ENCODE measurements at places on chromosomes 7 and 10.

GRCh38 chr7:95407751-95408150 lies 11.6 kb upstream of the PON3 start:
- DNase-seq: no peak

DNA sequence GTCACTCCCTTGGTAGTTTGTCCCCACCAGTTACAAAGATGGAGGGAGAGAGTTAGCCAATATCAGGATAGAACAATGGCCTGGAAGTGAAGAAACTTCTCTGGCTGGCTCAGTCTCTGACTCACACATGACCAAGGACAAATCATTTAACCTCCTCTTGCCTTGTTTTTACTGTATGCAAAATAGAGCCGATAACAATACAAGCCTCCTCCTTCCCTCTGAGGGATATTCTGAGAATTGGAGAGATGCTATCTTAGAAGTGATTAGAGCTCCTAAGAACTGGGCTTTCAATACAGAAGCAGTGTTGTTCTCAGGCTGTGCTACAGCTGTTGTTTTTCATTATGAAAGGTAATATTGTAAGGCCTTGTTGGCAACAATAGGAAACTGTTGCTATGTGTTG lies 87.7 kb upstream of the EGR2 start:
- DNase-seq: no peak

- no peak for DNase-seq
Observed at GRCh38 chr7:93366816-93367215, 134.7 kb downstream of the VPS50 start.

- peak; percentile 60 for DNase-seq
Observed at GRCh38 chr7:23680414-23681405, 711 bp downstream of the FAM221A start.

DNA sequence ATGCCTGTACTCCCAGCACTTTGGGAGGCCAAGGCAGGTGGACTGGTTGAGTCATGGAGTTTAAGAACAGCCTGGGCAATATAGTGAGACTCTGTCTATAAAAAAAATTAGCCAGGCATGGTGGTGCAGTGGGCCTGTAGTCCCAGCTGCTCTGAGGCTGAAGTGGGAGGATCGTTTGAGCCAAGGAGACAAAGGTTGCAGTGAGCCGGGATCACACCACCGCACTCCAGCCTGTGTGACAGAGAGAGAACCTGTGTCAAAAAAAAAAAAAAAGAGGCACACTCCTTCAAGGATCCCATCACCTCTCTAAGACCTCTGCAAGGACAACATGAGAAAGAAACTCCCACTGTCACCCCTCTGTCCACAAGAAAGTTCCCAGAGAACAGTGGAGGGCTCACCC lies 4.4 kb downstream of the NAT16 start:
- no peak for DNase-seq

DNA sequence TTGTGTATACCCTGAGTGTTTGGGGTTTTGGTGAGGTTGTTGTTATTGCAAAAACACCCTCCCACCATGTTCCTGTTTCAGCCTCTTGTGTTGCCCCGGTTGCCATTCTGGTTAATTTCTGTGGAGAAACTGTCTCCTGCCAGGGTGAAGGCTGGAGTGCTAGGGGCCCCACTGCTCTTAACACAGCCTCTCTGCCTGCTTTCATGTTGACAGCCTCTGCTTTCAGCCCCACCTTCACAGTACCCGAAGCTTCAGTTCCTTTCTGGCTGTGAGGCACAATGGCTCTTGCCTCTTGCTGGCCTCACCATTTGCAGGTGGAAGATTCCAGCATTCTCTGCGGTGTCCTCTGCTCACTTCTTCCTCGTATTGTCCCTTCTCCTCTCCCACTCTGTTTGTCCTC lies 19.2 kb downstream of the SLC18A2 start:
- DNase-seq: no peak

DNA sequence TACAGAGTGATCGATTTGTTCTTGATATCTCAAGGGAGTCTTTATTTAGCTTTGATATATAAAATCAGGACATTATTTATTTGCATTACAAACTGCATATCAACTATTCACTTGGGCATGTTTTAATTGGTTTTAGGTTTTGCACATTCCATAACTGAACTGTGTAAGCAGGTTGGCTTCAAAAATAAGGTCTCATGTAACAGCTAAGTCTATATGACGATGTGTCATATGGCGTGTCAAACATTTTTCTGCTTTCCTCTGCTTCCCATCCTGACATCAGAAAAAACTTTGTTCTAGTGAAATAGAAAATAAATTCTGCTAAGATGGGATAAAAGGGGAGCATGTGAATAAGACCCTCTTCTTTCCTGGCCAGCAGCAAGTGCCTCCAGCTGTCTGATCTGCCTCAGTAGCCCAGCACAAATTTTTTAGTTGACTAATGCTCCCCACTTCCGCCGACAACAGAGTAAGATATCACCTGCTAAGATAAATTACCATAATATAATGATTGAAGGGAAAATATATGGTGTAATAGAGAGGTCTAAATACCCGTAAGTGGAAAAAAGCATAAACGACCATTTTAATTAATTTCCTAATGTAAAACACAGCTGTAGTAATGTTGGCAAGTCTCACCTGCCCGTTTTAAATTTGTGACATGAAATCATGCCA lies 180.5 kb downstream of the TAX1BP1 start:
- DNase-seq: no peak

GRCh38 chr7:83837683-83838082 lies 188.7 kb upstream of the SEMA3E start:
- no peak for DNase-seq

DNA sequence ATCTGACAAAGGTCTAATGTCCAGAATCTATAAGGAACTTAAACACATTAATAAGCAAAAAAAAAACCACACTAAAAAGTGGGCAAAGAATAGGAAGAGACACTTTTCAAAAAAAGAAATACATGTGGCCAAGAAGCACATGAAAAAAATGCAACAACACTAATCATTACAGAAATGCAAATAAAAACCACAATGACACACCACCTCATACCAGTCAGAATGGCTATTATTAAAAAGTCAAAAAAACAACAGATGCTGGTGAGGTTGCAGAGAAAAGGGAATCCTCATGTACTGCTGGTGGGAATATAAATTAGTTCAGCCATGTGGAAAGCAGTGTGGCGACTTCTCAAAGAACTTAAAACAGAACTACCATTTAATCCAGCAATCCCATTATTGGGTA lies 119.0 kb downstream of the LMBR1 start:
- no peak for DNase-seq

DNA sequence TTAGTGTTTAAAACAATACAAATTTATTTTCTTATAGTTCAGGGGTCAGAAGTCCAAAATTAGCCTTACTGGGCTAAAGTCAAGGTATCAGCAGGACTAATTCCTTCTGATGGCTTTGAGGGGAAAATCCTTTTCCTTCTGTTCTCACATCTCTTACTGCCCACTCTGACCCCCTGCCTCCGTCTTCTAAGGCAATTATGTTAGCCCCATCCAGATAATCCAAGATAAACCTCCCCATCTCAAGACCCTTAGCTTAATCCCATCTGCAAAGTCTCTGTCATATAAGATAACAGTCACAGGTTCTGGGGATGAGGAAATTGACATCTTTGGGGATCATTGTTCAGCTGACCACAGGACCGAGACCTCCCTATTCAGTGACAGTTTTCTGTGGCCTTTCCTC lies 22.3 kb downstream of the MACROH2A2 start:
- no peak for DNase-seq

DNA sequence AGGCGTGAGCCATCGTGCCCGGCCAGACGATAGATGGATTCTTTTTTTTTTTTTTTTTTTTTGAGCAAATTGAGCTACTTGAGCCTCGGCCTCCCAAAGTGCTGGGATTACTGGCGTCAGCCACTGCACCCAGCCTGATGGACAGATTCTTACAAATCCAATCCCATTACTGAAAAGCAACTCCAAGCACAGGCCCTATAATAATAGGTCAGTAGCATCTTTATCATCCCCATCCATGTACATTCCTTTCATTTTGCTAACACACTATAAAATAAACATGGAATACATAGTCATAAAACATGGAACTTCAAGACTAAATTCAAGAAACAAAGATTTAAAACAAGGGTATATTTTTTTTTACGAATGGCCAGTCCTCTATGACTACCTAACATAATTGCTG lies 16.0 kb upstream of the RSBN1L start:
- DNase-seq: no peak

GRCh38 chr7:39623732-39624441 lies 515 bp downstream of the RALA start:
- DNase-seq: no peak

DNA sequence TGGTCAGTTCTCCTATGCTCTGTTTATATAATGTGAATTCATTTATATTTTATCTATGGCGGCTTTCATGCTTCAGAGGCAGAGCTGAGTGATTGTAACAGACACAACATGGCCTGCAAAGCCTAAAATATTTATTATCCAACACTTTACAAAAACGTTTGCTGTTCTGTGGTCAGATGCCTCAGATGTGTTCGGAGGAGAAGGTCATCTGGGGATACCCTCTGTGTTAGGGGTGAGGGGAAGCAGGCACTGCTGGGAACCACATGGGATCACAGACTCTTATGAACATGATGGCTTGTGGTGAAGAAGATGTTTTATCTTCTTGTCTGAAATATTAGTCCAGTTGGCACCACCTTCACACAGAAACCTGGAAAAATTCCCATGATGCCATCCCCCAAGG lies 203.4 kb downstream of the PHTF2 start:
- DNase-seq: no peak

DNA sequence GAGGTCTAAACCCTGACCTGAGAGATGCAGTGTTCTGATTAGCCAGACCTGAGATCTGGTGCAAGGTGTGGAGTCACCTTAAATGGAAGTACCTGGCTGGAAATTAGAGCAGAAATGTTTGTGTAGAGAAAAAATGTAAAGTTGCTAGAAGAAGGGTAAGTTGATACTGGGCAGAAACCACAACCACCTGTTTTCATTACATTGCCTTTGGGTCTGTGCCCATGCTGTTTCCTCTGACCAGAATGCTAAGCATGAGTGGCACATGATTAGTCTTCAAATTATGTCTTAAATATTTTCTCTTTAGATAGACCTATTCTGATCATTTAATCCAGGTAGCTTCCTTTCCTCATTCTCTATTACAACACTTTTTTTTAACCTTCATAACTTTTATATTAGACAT lies 69.0 kb downstream of the CASD1 start:
- DNase-seq: no peak

DNA sequence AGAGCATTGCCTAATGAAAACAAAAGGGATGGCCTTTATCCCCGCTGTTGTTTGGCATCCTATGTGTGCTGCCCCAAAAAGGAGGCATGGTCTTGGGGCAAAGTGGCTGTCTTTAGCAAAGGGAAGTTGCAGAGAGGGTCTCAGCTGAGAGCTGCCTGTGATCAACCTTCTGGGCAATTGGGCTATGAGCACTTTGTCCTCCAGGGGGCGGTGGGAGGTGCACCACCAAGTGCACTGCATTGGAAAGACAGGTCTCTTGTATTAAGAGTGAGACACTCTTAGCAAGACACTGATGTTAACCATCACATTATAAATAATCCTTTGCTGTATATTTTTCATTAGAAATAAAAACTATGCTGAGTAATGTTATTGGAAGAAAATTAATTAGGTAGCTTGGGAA lies 314.8 kb downstream of the POM121L12 start:
- DNase-seq: no peak

DNA sequence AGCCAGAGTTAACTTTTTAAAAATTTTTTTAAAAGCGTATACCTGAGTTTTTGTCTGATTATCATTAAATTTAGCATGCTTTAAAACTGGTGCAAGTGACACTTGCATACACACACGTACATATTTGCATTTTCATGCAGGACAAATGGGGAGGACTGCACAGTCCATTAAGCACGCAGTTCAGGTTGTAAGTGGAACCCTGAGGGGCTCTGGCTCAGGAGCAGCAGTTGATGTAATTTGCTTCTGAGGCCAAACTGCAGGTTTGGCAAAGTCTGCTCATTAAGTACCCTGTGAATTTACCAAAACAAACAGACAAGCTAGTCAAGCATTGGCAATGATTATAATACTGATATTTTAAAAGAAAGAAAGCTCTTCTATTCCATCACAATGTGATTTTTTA lies 215.8 kb upstream of the PFKP start:
- DNase-seq: no peak

DNA sequence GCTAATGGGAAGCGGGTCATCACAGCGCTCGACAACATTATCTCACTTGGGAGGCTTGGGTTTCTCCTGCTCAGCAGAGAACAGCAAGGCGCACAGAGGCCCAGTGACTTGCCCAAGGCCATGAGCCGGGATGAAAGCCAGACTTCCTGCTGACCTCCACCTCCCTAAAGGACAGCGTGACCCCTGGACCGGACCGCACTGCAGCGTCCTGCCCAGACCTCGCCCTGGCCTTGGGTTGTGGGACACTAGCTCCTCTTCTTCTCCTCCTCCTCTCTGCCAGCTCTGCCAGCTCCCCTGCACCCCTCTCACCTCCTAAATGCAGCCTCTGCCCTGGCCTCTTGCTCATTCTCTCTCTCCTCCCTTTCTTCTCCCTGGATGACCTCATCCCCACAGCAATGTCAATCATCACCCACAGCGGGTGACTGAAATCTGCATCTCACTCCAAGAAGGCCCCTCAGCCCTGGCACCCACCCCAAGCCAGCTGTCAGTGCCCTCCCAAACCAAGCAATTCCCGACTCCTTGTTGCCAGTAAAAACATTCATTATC lies 19.4 kb downstream of the SPOCK2 start:
- DNase-seq: no peak

GRCh38 chr10:103854265-103854685 lies 1.1 kb downstream of the SH3PXD2A start:
- DNase-seq: no peak

DNA sequence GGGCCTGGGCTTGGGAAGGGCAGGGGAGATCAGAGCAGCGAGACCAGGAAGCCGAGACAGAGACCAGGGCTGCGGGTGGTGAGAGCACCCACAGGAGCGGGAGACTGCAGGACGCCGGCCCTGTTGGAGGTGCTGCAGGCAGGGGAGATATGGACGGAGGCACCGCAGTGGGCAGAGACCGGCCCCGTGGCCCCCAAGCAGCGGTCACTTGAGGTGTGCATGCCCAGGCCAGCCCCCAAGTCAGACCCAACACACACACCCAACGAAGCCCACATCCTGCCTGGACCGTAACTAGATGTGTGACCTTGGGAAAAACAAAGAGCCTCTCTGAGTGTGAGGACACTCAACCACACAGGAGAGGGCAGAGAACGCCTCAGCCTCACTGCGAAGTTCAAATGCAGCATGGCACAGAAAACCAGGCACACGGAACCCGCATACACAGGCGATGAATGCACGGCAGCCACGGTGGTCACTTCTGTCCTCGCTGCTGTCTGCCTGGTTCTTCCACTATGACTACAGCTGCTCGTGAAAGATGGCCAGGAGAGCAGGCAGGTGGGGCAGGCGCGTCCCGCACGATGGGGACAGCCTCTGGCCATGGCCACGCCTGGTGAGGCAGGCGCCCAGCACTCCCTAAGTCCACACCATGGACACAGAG lies 214.7 kb downstream of the MAD1L1 start:
- no peak for DNase-seq

GRCh38 chr10:47020471-47020870 lies 109.2 kb downstream of the PTPN20 start:
- no peak for DNase-seq

GRCh38 chr10:86110156-86110786 lies 256.3 kb downstream of the GRID1 start:
- no peak for DNase-seq

- no peak for DNase-seq
Observed at GRCh38 chr10:79230328-79230830, 116.9 kb upstream of the PPIF start.

GRCh38 chr7:132757783-132758182 lies 181.5 kb upstream of the PLXNA4 start:
- no peak for DNase-seq

GRCh38 chr10:125057158-125058001 lies 103.0 kb downstream of the CTBP2 start:
- DNase-seq: peak; percentile 35

- no peak for DNase-seq
Observed at GRCh38 chr10:124546957-124547646, 85.5 kb downstream of the LHPP start.

GRCh38 chr10:132133449-132134240 lies 53.1 kb upstream of the DPYSL4 start:
- DNase-seq: no peak

Measured in anterior cingulate cortex (tissue), 58 donors.